ENCODE measurements at places on chromosomes 13 and 19. TPM values are rescaled to one million over a fixed set of nuclear protein-coding genes. Genes with fewer than 3 reads are reported as not detected.

DNA sequence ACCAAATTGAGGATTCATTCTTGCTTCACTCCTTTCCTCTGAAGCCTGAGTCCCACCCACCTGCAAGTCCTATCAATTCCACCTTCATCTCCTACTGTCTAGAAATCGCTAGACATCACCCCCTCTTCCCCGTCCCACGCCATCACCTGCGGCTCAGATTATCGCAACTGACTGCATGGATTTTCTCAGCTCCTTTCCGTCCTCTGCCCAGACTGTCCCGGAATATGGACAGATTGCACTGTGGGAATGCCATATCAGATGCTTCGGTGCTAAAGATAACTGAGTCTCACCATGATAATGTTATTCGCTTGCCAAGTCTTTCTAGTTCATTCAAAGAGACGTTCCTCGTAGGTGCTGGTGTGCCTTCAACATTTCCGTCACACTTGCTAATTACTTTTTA lies 66.4 kb upstream of the USP29 start:
- no peaks in the 10 kb centered on the region for H3K36me3 ChIP-seq
- H3K27me3 ChIP-seq, result no peaks in the 10 kb centered on the region
- DNase-seq, result no peak

- H3K27ac ChIP-seq, result peak within 1 kb of the TSS; percentile 92
- peaks cover 21% of the 10 kb centered on the region for H3K36me3 ChIP-seq
- peak within 1 kb of the TSS; percentile 99 for H3K4me3 ChIP-seq
Measured at GRCh38 chr19:8321067-8321985, at the start of the genes NDUFA7 and RPS28. Gene NDUFA7, minus strand, starts transcription at chr19:8321375. Its CDS starts 17 bp downstream, at chr19:8321358. Gene RPS28, plus strand, starts transcription at chr19:8321496. Its CDS starts 35 bp downstream, at chr19:8321531.

KLK14 gene
- total RNA-seq, result 0.59 TPM

GRCh38 chr13:46554951-46555350 lies 2.0 kb downstream of the LRCH1 start:
- H3K27me3 ChIP-seq, result no peaks in the 10 kb centered on the region
- peak overlapping the region; percentile 87 for H3K4me3 ChIP-seq
- peak; percentile 28 for DNase-seq
- no peaks in the 10 kb centered on the region for H3K36me3 ChIP-seq
- peaks cover 35% of the 10 kb centered on the region for H3K4me1 ChIP-seq

NKPD1 gene
- not detected for total RNA-seq

GRCh38 chr13:27170516-27171243 lies 931 bp downstream of the USP12 start:
- DNase-seq, result peak; percentile 64
- H3K4me1 ChIP-seq, result peaks cover 40% of the 10 kb centered on the region
- H3K27ac ChIP-seq, result peak overlapping the region; percentile 68

GRCh38 chr13:98478189-98479129 lies 98.4 kb downstream of the STK24 start:
- no peak for DNase-seq
- H3K4me3 ChIP-seq, result no peak overlapping the region
- H3K27ac ChIP-seq, result no peak overlapping the region
- H3K36me3 ChIP-seq, result peaks cover 31% of the 10 kb centered on the region

- H3K27me3 ChIP-seq, result no peaks in the 10 kb centered on the region
- no peak overlapping the region for H3K27ac ChIP-seq
- H3K4me3 ChIP-seq, result no peak overlapping the region
- H3K4me1 ChIP-seq, result no peaks in the 10 kb centered on the region
Measured at GRCh38 chr13:100195568-100195967, 106.7 kb downstream of the PCCA start.

KIR3DL1 gene
- total RNA-seq, result not detected

- no peak overlapping the region for H3K27ac ChIP-seq
- DNase-seq, result no peak
- H3K36me3 ChIP-seq, result peaks cover 3% of the 10 kb centered on the region
- H3K4me1 ChIP-seq, result no peaks in the 10 kb centered on the region
Measured at GRCh38 chr13:32726374-32727037, 140.3 kb downstream of the PDS5B start.

DNA sequence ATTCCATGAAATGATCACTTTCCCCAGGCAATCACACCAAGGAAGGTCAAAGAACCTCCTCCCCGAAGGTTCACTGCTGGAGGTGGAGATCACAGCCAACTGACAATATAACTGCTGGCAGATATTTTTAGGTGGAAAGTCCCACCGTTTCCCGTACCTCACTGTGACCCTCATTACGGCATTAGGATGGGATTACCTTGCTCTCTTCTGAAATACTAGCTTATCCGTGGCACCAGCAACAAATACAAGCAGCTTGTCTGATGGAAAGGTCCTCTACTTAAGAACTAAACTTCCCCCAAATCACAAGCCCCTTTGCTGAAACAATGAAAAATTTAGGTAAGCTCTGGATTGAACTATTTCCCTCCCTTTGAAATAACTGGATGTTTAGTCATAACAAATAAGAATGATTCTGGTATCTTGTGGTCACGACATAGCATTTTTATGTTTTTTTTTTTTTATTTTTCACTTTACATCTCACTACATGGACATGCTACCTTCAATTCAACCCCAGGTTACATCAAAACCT lies 178.9 kb downstream of the COL4A1 start:
- H3K27ac ChIP-seq, result no peak overlapping the region
- no peaks in the 10 kb centered on the region for H3K36me3 ChIP-seq
- no peak for DNase-seq
- H3K27me3 ChIP-seq, result no peaks in the 10 kb centered on the region
- no peak overlapping the region for H3K4me3 ChIP-seq
- no peaks in the 10 kb centered on the region for H3K4me1 ChIP-seq

- H3K36me3 ChIP-seq, result no peaks in the 10 kb centered on the region
- no peak overlapping the region for H3K27ac ChIP-seq
- no peak for DNase-seq
- H3K4me3 ChIP-seq, result no peak overlapping the region
Measured at GRCh38 chr13:95323930-95324662, 22.8 kb upstream of the ABCC4 start.

GRCh38 chr13:113621046-113621445 lies 36.5 kb downstream of the TFDP1 start:
- no peak overlapping the region for H3K27ac ChIP-seq
- no peaks in the 10 kb centered on the region for H3K4me1 ChIP-seq
- H3K4me3 ChIP-seq, result no peak overlapping the region
- peaks cover 13% of the 10 kb centered on the region for H3K36me3 ChIP-seq
- no peaks in the 10 kb centered on the region for H3K27me3 ChIP-seq
- DNase-seq, result no peak

- no peak overlapping the region for H3K27ac ChIP-seq
- H3K36me3 ChIP-seq, result no peaks in the 10 kb centered on the region
- H3K4me3 ChIP-seq, result no peak overlapping the region
- H3K4me1 ChIP-seq, result no peaks in the 10 kb centered on the region
Measured at GRCh38 chr13:103297083-103297482, 230.9 kb upstream of the SLC10A2 start.

DNA sequence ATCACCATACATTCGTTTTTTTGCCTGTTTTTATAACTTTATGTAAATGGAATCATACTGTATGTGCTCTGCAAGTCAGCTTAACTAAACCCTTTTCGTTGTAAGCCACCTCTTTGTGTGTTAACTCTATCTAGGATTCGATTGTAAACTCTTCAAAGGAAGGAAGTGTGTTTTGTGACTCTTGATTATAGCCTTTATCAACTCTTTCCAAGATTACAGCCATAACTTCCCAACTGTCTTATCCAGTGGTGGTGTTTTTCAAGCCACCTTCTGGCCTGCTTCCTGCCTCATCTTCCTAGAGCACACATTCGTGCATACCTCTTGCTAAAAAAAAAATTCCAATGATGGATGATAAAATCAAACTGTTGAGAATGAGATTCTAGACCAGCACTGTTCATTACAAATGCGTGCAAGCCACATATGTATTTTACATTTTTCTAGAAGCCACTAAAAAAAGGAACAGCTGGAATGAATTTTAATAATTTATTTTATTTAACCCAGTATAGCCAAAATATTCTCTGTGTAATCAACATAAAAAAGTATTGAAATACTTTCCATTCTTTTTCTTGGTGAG lies 12.0 kb upstream of the FBXL3 start:
- H3K4me3 ChIP-seq, result no peak overlapping the region
- no peak for DNase-seq
- peaks cover 3% of the 10 kb centered on the region for H3K36me3 ChIP-seq
- H3K27me3 ChIP-seq, result no peaks in the 10 kb centered on the region
- no peak overlapping the region for H3K27ac ChIP-seq

DNA sequence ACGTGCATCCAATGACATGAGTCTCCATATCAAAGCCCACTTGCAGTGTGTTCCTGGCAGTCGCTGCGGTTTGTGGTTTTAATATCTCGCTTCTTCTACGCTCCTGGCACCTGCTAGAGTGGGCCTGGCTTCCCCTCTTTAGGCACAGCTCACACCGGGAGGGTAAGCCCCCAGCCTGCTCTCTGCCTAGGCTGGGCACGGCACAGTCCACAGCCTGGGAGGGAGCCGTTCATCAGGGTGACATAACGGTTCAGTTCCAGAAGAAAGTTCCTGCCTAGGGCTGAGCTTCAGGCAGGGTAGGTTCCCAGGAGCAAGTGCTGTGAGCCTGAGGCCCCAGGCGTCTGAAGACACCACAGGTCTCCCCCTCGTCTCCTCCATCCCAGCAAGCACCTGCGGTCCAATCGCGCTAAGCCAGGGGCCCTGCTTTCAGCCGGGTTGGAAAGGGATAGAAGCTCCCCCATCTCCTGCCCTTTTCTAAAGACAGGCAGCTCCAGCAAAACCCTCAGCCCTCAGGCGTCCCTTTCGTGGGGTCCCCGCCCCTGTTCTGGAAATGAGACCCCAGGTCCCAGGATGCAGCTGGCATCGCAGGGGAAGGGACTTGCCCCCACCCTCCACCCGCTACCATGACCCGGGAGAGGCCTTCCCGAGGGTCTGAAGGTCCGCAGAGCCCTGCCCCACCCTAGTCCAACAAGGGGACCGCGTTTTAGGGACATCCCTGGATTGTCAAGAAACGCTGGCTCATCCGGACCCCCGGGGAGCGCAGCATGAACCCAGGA lies 121.6 kb upstream of the ZNF507 start:
- DNase-seq, result no peak
- no peaks in the 10 kb centered on the region for H3K36me3 ChIP-seq
- peak overlapping the region; percentile 16 for H3K4me3 ChIP-seq
- H3K4me1 ChIP-seq, result peaks cover 9% of the 10 kb centered on the region
- H3K27ac ChIP-seq, result no peak overlapping the region
- H3K27me3 ChIP-seq, result peaks cover 26% of the 10 kb centered on the region

OR7A5 gene
- not detected for total RNA-seq

ZNF575 gene
- total RNA-seq, result 4.0 TPM

- H3K4me1 ChIP-seq, result no peaks in the 10 kb centered on the region
- no peak for DNase-seq
- no peaks in the 10 kb centered on the region for H3K27me3 ChIP-seq
- no peak overlapping the region for H3K27ac ChIP-seq
Measured at GRCh38 chr13:30835442-30835841, 70.6 kb upstream of the MEDAG start.

DNA sequence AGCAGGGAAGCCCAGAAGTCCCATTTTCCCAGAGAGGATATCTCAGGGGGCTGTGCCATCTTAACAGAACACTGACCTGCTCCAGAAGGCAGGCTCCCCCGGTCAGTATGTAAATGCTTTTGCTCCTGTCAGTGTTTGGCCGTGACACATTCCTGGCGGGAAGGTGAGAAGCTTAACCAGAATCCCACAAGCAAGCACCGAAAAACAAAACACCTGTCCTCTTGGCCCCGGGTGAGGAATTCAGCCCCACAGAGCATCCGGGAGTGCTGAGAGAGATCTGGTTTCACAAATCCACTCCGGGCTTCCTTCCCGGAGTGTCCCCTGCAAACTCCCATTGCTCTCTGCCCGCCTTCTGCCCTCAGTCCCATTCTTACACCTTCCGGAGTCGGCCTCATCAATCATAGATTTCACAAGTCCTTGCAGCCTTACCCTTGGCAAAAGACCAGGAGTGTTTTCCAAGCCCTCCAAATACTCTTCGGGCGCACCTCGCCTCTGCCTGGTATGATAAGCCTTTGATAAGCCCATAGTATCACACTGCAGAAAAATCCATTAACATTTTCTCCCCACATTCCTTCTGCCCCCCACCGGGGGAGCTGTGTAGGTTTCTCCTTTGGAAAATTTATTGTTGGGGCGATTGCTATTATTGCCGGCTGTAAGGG lies 12.2 kb downstream of the TPM4 start:
- no peak overlapping the region for H3K27ac ChIP-seq
- no peaks in the 10 kb centered on the region for H3K27me3 ChIP-seq
- no peak overlapping the region for H3K4me3 ChIP-seq

DNA sequence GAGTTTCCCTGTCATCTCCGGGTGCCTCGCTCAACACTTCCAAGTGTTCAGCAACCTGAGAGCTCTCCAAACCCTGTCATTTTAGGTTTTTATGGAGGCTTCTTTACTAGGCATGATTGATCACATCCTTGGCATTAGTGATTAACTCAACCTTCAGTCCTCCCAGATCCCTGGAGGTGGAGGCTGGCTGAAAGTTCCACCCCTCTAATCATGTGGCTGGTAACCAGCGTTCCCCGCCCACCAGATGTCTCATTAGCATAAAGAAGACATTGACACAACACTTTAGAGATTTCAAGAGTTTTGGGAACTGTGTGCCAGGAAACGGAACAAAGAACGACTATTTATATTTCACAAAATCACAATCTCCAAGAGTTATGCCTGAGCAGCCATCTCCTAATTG lies 71.1 kb upstream of the RGCC start:
- H3K4me3 ChIP-seq, result no peak overlapping the region
- H3K4me1 ChIP-seq, result no peaks in the 10 kb centered on the region
- H3K36me3 ChIP-seq, result no peaks in the 10 kb centered on the region
- no peak for DNase-seq
- peaks cover 3% of the 10 kb centered on the region for H3K27me3 ChIP-seq

CEACAM3 gene
- total RNA-seq, result not detected
